ENCODE measurements at places on chromosomes 12 and 14.

- no peak for DNase-seq
Observed at GRCh38 chr12:113159937-113160336, 10.4 kb downstream of the CFAP73 start.

DNA sequence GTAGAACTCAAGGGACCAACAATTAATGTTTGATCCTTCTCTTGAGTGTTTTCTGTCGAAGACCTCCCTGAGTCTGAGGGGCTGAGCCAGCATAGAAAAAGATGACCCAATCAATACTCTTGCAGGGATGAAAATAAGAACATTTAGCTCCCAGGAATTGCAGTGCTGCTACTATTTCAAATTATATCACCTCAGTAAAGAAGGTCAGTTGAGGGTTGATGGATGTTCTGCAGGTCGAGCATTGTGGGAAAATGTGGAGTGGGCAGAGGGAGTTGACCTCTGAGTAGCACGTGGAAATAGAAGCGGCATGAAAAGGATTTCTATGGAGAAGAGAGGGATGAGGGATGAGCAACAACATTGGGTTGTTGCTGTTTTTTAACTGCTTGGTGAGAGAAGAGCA, 74.9 kb upstream of the CCDC198 start:
- no peak for DNase-seq

GRCh38 chr14:92489394-92490238, 24.0 kb upstream of the RIN3 start:
- no peak for DNase-seq

DNA sequence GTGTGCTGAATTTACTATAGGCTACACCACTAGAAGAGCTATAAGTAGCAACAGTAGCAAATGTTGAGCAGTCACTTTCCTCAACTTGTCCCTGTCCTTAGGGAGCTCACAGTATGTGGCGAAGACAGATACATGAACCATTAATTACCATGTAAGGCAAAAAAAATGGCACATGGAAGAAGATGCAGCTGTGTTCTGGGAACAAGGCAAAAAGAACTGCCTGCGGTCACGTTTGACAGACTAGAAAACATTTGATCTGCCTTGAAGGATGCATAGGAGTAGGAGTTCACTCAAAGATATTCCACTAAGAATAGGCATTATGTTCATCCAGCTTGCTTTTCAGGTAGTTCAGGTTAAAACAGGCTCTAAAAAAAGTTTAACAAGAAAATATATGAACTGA, 46.5 kb upstream of the IFNG-AS1 start:
- no peak for DNase-seq

- DNase-seq: no peak
Observed at GRCh38 chr12:650983-651382, 12.3 kb downstream of the NINJ2 start.

GRCh38 chr14:76581592-76581991, 179.7 kb upstream of the VASH1 start:
- no peak for DNase-seq
